ENCODE measurements at places on chromosomes 2 and 18. TPM values are rescaled to one million over a fixed set of nuclear protein-coding genes. Genes with fewer than 3 reads are reported as not detected.

- DNase-seq: no peak
Measured at GRCh38 chr2:86468162-86469033, 27.2 kb downstream of the KDM3A start.

- no peak for DNase-seq
Measured at GRCh38 chr2:238488347-238488826, 61.7 kb downstream of the ASB1 start.

The FN1 gene
- total RNA-seq: 246 TPM

GRCh38 chr2:120771781-120772208 lies 36.1 kb downstream of the GLI2 start:
- no peak for DNase-seq

Measured in H4 (cell line).